ENCODE measurements at places on chromosomes 3 and 15. TPM values are rescaled to one million over a fixed set of nuclear protein-coding genes. Genes with fewer than 3 reads are reported as not detected.

DNA sequence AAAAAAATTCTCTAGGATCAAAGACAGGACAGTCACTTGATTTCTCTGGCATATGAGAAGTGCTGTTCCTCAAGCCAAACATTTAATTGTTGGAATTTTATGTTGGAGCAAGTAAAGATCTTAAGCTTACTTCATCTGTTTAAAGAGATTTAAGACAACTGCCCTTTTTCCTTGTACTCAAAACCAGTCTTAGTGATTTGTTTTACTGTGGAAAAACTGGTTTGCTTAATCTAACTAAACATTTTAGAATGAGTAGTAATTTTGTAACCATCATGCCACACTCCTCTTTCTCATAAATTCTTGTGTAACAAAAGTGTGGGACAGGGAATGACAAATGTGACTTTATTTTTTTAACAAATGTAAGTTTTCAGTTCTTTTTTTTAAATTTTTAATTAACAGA, 18.4 kb downstream of the PRKCI start:
- no peak overlapping the region for H3K4me3 ChIP-seq
- no peak for DNase-seq
- H3K27me3 ChIP-seq, result no peaks in the 10 kb centered on the region
- no peaks in the 10 kb centered on the region for H3K4me1 ChIP-seq
- H3K27ac ChIP-seq, result no peak overlapping the region

- no peaks in the 10 kb centered on the region for H3K4me1 ChIP-seq
- H3K36me3 ChIP-seq, result peaks cover 5% of the 10 kb centered on the region
- DNase-seq, result no peak
- H3K27me3 ChIP-seq, result no peaks in the 10 kb centered on the region
These were observed 12.6 kb downstream of the ALAS1 start for GRCh38 chr3:52210550-52211046.

DNA sequence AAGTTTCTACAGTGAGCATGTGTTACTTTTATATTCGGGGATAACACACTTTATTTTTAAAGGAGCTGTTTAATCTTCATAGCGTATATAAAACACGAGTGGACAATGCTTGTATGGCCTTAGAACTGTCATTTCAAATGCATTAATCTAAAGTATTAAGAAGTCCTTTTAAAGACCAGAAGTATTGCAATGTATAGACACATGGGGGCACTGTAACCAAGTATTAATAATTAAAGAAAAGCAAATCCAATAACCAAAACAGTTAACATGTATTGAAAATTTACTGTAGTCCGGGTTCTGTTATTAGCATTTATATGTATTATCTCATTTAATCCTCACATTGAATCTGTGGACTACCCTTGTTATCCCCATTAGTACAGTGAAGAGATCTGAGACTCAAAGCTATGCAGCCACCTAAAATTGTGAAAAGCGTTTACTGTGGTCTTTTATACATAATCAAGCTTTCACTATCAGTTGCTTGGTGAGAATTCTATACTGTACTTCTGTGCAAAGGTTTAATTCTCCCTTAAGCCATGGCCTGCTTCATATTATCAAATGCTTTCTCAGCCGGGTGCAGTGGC, 10.1 kb downstream of the ARL14 start:
- H3K27me3 ChIP-seq, result no peaks in the 10 kb centered on the region
- H3K4me3 ChIP-seq, result no peak overlapping the region
- H3K36me3 ChIP-seq, result no peaks in the 10 kb centered on the region

DNA sequence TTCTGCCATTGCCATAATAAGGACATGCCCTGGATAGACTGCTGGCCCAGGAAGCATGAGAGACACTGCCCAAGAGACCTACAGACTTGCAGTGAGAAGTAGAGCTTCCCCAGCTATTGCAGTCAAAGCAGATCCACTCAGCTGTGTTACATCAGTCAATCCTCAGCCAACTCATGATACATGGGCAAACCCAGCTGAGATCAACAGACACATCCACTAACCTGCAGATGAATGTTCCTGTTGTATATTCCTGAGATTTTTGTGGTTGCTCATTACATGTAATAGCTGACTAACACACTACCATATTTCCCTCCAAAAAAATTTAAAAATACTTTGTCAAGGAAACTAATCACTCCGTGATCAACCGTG, 68.6 kb downstream of the DCLK3 start:
- no peaks in the 10 kb centered on the region for H3K27me3 ChIP-seq
- DNase-seq, result no peak
- H3K4me1 ChIP-seq, result no peaks in the 10 kb centered on the region
- H3K27ac ChIP-seq, result no peak overlapping the region
- no peak overlapping the region for H3K4me3 ChIP-seq

GRCh38 chr15:82966671-82967071, 14.2 kb upstream of the HOMER2 start:
- H3K4me1 ChIP-seq, result peaks cover 39% of the 10 kb centered on the region
- H3K36me3 ChIP-seq, result no peaks in the 10 kb centered on the region
- no peak overlapping the region for H3K27ac ChIP-seq
- H3K27me3 ChIP-seq, result no peaks in the 10 kb centered on the region
- no peak overlapping the region for H3K4me3 ChIP-seq

DNA sequence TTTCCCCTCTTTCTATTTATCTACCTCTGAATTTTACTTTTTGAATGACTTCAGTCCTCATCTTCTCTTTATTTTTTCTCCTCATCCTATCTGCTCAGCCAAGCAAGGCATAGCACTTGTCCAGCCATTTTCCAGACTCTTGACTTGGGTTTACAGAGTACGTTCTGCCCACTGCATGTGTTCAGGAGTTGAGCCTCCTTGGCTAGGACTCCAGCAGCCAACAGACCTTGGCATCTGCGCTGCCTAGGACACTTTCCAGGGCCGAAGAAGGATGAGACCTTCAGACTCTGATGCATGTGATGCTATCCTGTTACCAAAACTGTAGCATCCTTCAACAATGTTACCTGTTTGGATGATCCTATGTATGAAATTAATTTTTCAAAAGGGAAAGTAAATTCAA, 59.7 kb downstream of the HES1 start:
- no peak for DNase-seq
- no peak overlapping the region for H3K4me3 ChIP-seq
- H3K27ac ChIP-seq, result no peak overlapping the region
- H3K36me3 ChIP-seq, result no peaks in the 10 kb centered on the region
- H3K27me3 ChIP-seq, result no peaks in the 10 kb centered on the region

DNA sequence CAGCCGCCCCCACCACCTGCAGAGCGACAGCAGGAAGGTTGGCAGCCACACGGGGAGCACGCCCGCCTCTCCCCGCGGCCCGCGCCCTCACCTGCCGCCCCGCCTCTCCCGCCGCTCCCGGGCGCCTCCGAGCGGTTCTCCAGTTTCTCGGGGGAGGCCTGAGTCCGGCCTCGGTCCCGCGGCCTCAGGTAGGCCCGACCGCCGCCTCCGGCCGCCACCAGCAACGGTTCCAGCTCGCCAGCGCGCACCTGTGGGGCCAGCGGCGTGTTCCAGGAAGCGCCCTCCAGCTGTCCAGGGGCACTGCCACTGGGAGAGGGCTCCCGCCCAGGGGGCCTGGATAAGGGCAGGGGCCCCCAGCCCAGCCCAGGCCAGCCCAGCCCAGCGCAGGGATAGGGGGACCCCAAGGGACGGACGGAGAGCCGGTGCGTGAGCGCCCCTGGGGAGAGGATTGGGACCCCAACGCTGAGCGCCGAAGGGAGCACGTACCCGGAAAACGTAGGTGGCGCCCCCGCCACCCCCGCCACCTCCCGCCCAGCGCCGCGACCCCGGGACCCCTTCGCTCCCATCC, 2.2 kb downstream of the LTK start:
- H3K36me3 ChIP-seq, result no peaks in the 10 kb centered on the region
- H3K27me3 ChIP-seq, result peaks cover 31% of the 10 kb centered on the region
- H3K4me3 ChIP-seq, result no peak overlapping the region
- DNase-seq, result no peak

GRCh38 chr3:152656972-152657355, 178.0 kb upstream of the P2RY1 start:
- no peak for DNase-seq
- no peaks in the 10 kb centered on the region for H3K27me3 ChIP-seq
- H3K4me1 ChIP-seq, result no peaks in the 10 kb centered on the region
- H3K36me3 ChIP-seq, result no peaks in the 10 kb centered on the region
- no peak overlapping the region for H3K27ac ChIP-seq

- no peak for DNase-seq
- no peaks in the 10 kb centered on the region for H3K4me1 ChIP-seq
- no peaks in the 10 kb centered on the region for H3K27me3 ChIP-seq
- no peak overlapping the region for H3K27ac ChIP-seq
These were observed 810.3 kb downstream of the VGLL3 start for GRCh38 chr3:86180696-86181095.

DNA sequence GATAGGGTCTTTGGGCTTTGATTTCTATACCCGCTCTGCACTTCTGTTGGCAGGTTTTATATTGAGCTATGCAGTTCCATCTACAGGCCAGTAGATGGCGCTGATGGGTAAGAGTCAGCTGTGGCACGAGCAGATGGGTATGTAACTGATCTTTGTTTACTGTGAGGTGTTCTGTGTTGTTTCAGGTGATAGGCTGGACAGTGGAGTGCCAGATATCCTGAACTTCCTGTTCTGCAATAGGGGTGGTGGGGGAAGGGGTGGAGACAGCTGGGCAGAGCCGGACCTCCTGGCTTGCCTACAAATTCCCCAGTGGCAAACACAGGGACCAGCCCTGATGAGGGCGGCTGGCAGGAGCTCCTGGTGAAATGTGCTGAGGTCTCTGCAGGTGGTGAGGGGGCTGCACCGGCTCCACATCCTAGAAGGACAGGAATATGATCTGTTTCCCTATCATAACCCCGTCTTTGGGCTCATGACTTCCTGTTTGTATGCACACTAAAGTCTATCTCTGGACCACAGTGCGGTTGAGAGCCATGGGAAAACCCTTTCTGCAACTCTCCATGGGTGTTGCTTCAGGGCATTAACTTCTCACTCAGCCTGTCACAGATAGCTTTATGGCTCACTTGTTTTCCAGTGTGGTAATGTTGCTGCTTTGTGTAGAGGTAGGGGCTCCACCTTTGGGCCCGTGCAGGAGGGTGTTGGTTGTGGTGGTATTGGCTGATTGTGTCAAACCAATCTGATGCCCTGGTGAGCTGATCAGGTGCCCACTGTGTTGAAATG, 13.4 kb upstream of the FAM98B start:
- DNase-seq, result peak; percentile 32
- H3K4me3 ChIP-seq, result peak overlapping the region; percentile 2
- H3K27me3 ChIP-seq, result no peaks in the 10 kb centered on the region
- no peaks in the 10 kb centered on the region for H3K36me3 ChIP-seq
- no peaks in the 10 kb centered on the region for H3K4me1 ChIP-seq

The CFAP20DC gene
- not detected for total RNA-seq

The SLC24A5 gene
- total RNA-seq, result not detected

The LRRC58 gene
- total RNA-seq, result 12.9 TPM

The MINAR1 gene
- 1.1 TPM for total RNA-seq

The ULK4 gene
- total RNA-seq, result 3.0 TPM

The LARP6 gene
- 13.0 TPM for total RNA-seq
